ENCODE measurements at places on chromosomes 11 and 22.

- peak; percentile 55 for DNase-seq
These were observed 20.6 kb downstream of the APOBEC3H start for GRCh38 chr22:39117585-39118191.

DNA sequence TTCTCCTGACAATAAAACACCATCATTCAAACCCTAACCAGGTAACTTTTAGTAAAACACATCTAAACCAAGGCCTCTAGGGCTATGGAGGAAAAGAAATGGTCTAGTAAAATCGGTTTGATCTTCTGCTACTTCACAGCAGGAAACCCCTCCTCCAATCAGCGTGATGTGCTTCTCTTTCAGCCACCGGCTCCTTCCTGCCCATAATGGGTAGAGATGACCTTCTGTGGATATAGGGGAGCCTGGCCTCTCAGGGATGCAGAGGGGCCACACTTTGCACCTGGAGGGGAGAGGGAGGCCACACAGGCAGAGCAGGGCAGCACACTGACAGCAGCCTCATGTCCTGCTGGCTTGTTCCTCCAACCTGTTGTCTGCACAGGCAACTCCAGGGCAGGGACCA is 6.9 kb downstream of the EHD1 start:
- DNase-seq = no peak

GRCh38 chr11:126165311-126165720 is 46.1 kb downstream of the RPUSD4 start:
- no peak for DNase-seq

DNA sequence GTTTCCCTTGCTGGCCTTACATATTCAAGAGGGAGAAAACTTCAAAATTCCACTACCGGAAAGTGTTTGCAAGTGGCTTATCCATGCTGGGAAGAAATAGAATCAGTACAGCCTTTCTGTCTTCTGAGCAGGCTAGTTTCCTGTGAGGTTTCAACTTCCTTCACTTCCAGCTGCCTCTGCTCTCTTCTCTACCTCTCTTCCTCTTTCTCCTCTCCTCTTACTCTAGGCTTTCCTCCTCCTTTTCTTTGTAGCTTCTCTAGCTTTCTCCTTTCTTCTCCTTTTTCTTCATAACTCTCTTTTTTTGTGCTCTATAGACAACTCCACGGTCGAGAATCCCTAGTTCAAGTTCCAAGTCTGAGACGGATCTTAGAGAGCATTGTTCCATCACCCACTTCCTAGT is 421.8 kb downstream of the ETS1 start:
- no peak for DNase-seq

DNA sequence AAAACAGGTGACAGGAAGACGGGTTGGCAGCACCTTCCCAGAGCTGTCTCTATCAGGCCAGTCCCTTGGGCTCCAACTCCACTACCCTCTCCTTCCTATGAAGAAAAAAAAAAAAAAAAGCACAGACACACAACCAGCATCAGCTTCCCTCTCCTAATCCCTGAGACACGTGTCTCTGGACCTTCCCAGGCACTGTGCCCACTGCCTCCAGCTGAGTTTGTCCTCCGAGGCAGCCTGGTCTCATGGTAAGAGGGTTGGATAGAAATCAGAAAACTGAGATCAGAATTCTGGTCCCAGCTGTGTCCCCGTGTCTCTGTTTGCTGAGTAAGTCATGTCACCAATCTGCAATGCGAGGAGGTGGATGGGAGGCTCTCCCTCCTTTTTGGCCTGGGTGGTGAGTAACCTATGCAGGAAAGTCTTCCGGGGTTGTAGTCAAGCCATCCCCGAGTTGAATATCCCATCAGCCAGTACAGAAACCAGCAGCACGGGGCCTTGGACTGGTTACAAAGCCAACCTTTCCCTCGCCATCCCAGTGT is 193.7 kb upstream of the TBCEL start:
- no peak for DNase-seq

Data from A549 (cell line).